ENCODE measurements at places on chromosomes 2 and 18.

DNA sequence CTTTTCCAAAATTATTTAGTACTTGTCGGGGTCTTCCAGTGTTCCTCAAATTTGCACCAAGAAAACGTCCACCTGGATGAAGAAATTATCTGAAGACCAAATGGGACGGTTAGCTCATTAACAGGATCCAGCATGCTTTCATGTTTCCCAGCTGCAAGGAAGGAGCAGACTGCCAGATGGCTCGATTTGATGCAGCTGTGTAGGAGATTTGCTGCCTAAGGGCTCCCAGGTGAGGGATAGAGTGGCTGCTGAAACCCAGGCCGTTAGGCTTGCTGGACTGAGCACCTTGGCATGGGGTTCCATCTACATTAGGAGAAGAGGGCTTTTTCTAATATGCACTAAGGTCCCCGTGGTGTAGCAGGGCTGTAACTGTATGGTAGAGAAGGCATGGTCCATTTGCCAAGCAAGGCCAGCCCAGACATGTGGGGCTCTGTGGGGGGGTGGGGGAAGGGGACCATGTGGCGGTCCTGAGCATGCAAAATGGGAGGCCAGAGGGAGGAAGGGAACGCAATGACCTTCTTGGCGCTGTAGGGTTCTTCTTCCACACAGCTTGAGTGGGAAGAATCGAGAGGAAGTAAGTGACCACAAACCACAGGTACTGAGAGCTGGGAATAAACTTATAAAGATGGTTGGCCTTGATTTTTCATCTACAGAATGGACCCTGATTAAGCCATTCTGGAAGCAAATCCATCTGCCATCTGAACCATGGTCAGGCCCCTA, 144.0 kb downstream of the TMEM163 start:
- no peak for DNase-seq

- DNase-seq = no peak
Observed at GRCh38 chr2:85995648-85996529, 107.1 kb upstream of the ST3GAL5 start.

- peak; percentile 78 for DNase-seq
Observed at GRCh38 chr2:177031438-177032180, 181.0 kb upstream of the HNRNPA3 start.

DNA sequence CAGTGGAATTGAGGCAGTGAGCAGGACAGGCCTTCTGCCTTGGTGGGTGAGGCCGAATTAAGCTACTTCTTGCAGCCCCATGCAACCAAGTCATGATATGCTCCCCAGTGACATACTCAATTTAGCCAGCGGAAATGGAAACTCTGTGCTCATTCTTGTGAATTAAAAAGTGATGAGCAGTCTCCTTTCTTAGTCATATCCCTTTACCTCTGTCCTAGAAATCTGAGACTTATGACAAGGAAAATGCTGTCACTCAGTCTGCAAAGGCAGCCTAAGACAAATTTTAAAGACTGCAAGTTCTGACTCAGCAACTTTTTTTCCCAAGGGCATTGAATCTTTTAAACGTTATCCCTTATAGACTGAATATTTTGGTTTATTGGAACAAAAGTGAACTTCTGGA, 218.2 kb downstream of the SH3BP4 start:
- no peak for DNase-seq

GRCh38 chr2:50097148-50097547, 934.8 kb downstream of the NRXN1 start:
- no peak for DNase-seq

DNA sequence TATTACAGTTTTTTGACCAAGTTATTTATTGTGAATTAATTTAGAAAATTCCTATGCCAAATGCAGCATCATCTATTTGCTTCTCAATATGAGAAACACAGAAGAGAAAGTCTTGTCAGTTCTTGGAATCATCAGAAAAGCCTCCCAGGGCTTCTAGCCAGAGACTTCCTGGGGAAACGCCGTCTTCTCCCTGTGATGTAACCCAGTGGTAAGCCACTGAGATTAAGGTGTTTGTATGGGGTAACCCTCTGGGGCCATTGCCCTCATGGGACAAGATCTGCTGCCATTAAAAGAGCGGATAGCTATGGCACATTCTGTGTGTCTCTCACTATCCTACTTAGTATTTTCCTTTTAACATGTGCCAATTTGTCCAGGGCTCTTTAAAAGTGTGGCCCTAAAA, 28.0 kb downstream of the ANKRD29 start:
- no peak for DNase-seq

DNA sequence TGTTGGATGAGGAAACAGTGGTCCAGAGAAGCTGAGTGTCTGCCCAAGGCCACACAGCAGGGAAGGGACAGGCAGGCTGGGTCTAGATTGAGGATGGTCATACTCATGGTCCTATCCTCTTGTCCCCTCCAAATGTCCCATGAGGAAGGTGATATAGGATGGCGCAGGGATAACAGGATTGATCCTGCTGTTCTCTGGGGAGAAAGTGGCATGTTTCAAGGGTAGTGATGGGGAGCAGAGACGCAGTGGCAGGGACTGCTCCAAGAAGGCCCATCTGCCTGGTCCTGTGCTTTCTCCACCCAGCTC, 24.6 kb downstream of the HS1BP3 start:
- DNase-seq = no peak

DNA sequence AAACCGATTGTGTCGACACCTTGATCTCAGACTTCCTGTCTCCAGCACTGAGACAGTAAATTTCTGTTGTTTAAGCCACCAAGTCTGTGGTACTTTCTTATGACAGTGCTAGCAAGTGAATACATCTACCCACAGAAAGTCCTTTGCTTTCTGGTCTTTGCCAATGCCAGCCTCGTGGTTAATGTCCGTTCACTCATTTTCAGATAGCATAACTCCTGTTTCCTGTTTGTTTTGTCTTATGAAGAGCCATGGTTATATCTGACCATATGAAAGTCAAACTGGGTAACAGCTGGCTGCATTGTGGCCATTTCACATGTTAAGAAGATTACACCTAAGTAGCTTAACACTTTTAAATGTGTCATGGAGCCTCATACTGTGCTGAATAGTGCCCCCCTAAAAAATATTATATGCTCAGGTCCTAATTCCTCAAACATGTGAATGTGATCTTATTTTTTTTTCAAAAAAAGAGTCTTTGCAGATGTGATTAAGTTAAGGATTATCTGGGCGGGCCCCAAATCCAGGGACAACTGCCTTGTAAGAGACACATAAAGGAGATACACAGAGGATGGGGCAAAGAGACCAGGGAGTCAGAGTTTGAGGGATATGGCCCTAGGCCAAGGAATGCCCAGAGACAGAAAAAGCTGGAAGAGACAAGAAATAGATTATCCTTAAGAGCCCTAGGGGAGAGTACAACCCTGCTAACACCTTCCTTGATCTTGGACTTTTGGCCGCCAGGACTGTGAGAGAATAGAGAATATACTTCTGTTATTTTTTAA, 118.0 kb downstream of the KCNE4 start:
- no peak for DNase-seq

DNA sequence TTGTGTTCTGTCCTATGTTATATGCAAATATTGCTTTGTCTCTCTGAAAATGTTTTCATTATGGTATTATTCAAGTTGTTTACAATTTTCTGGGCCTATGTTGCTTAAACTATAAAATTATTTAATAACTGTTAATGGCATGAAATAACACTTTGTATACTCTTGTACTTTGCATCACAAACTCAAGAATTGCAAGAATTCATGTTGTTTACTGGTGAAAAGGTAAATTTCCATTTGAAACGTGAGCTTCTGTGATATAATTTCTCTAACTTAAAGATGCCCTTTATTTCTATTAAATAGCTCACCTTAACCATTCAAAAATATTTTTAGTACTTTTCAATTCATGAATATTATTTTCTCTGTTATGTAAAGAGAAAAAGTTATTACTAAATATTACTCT, 1504.2 kb downstream of the SUCLG1 start:
- no peak for DNase-seq

- no peak for DNase-seq
Observed at GRCh38 chr2:168528016-168528415, 71.9 kb downstream of the CERS6 start.

GRCh38 chr2:232321156-232321816, 57.3 kb upstream of the ALPP start:
- no peak for DNase-seq

- DNase-seq = no peak
Observed at GRCh38 chr2:54430649-54431048, 25.5 kb upstream of the SPTBN1 start.

DNA sequence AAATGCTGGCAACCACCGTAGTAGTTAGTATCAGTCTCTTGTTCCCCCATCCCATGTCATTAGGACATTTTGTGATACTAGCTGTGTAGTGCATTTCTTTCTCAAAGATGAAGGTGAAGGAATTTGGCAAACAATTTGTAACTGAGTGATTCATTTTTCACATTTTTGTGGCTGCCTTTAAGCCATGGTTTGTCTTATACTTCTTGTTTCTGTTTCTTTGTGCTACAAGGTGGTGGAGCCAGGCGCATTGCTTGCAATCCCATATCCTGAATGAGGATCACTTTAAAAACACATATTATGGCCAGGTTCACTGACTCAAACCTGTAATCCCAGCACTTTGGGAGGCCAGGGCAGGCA, 40.6 kb downstream of the GPD2 start:
- no peak for DNase-seq
